ENCODE measurements at places on chromosomes 4 and X.

GRCh38 chrX:23792861-23793553, 10.0 kb downstream of the SAT1 start:
- DNase-seq, result no peak

GRCh38 chrX:48509245-48509590, 426 bp downstream of the PORCN start:
- DNase-seq, result no peak

DNA sequence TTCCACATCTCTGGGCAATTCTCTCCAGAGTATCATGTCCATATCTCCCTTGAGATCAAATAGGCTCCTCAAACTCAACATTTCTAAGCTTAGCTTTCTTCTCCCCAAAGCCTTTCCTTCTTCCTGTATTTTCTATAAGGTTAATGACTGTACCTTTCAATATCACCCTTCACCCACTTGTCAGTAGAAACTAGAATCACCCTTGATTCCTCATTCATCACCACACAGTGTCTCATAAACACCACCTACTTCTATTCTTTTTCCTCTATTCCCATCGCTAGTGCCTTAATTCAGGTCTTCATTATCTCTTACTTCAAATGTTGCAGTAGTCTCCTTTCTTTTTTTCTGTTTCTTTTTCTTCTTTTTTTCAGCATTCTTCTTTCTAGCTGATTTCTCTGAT, 28.3 kb upstream of the SMS start:
- DNase-seq, result no peak

DNA sequence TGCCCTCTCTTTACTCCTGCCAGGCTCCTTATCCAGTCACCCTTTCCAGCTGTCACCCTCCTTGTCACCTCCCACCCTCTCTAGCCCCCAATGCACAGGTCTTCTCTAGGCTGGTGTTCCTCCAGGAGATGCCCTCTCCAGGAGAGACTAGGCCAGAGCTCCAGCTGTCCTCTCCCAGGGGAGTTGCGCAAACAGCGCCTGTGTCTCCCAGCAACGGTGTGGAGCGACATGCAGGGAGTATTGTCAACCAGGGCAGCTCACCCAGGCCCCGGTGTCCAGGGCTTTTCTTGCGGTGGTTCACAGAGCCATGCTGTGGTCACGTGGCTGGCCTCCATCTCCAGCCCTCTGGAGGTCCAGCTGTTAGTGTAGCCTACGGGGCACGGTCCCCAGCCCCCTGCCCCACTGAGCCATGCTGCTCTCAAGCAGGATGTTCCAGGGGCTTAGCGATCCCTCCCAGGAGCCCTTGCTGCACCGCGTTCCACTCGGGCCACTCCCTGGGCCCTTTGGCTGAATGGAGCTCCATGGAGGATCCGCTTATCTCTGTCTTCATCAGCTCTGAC, 34.8 kb downstream of the CCNQ start:
- DNase-seq, result no peak

- DNase-seq, result no peak
These were observed 27.4 kb upstream of the JADE3 start for GRCh38 chrX:46884799-46885198.

DNA sequence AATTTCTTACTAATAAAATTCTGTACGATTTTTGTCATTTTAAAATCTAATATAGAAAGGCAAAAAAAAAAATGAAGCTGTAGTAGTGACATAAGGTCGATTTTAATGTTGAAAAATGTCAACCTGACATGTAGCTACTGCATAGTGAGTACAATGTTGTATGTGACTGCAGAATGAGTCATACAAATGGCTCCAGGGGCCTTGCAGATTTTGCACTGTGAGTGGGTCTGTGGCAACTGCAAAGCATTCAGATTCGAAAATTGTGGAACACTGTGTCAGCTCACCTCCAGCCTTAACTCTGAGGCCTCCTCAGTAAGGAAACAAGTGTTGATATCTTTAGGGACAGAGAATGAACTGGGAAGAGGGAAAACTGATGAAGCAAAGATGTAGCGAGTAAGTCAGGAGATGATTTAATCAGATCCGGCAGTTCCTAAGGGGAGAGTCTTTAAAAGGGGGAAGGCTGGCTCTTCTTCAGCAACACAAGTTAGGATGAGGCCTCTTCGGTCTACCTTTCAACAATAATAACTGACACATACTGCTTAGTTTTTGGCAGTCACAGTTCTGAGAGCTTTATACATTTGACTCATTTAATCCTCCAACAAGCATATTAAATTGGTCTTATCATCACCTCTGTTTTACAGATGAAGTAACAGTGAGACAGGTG, 24.9 kb downstream of the TKTL2 start:
- peak; percentile 43 for DNase-seq

- DNase-seq, result no peak
These were observed 252.6 kb downstream of the ANK2 start for GRCh38 chr4:113302051-113302450.

GRCh38 chr4:870951-871350, 45.0 kb upstream of the CPLX1 start:
- no peak for DNase-seq

GRCh38 chr4:162700815-162701361, 465.8 kb downstream of the NAF1 start:
- no peak for DNase-seq

- DNase-seq, result no peak
These were observed 132.3 kb downstream of the CBR4 start for GRCh38 chr4:168877511-168878491.

GRCh38 chr4:84167093-84167492, 332.0 kb downstream of the NKX6-1 start:
- DNase-seq, result no peak

GRCh38 chr4:74282926-74283325, 25.3 kb upstream of the EPGN start:
- DNase-seq, result peak; percentile 32

GRCh38 chr4:173091362-173091761, 77.2 kb upstream of the GALNT7 start:
- DNase-seq, result no peak

GRCh38 chrX:20967725-20968124, 406.5 kb upstream of the CNKSR2 start:
- DNase-seq, result no peak

All from EH (cell line).